ENCODE measurements at places on chromosomes 5 and 9.

GRCh38 chr9:8809741-8810140 is 1010.2 kb upstream of the DMAC1 start:
- peak; percentile 71 for DNase-seq

DNA sequence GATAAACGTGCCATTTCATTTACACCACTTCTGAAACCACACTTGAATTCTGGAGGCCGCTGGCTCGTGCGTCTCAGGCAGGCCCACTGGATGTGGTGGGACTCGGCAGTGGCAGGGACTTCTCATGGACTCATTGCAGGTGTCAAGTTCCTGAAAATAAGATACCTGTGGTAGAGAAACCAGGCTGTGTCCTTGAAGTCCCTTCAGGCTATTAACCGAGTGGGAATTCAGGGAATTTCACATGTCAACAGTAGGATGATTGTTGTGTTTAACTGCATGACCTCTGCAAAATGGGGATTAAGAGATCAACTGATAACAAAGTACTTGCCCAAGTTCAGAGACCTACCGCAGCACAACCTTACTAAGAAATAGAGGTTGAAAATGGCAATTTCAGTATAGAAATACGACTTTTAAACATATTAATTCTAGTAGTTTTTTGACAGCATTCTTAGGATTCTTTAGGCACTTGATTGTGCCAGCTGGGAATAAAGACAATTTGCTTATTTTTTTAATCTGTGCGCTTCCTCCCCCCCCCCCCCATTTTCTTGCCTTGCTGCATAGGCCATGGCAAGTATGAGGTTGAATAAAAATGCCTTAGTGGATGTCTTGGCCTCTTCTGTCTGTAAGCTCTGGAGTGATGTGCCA is 26.8 kb downstream of the TRIP13 start:
- no peak for DNase-seq

DNA sequence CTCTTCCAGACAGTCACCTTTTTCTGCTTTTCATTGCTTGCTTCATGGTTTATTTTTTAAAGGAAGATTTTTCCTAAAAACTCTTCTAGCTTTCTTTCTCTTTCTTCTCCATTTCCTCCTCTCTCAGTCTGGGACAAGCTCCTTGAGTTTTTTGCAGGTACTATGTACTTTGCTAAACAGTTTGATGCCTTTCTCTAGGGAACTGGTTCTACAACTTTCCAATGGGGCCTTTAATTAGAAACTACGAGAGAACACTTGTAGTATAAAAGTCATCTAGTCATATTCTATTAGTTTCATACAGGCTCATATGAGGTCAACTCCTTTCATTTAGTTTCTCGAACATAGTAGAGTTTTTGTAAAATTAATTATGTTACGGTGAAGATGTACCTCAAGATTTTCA is 189.6 kb downstream of the DOCK8 start:
- no peak for DNase-seq

DNA sequence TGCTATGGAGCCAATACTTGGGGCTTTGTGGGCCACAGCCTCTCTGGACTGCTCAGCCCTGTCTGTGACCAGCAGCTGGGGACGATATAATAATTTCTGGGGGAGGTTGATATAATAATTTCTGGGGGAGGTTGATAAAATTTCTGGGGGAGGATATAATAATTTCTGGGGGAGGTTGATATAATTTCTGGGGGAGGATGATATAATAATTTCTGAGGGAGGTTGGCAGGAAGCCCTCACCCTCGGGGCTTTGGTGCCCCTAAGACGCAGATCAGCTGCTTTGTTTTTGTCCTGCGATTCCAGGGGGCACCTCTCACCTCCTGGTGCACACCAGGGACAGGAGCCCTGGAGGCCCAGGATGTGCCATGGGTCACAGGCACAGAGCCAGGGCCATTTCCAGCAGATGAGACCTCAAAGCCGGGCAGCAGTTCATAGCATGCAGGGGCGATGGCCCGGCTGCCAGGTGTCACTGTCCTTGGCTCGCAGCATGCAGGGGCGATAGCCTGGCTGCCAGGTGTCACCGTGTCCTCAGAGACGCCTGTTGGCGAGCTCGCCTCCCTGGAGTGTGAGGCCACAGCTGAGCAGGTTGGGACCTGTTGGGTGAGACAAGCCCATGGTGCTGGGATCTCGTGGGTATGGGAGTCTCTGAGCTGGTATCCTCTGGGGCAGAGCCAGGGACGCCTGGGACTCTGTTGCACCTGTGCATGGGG is 3.8 kb upstream of the TOR4A start:
- peak; percentile 75 for DNase-seq

DNA sequence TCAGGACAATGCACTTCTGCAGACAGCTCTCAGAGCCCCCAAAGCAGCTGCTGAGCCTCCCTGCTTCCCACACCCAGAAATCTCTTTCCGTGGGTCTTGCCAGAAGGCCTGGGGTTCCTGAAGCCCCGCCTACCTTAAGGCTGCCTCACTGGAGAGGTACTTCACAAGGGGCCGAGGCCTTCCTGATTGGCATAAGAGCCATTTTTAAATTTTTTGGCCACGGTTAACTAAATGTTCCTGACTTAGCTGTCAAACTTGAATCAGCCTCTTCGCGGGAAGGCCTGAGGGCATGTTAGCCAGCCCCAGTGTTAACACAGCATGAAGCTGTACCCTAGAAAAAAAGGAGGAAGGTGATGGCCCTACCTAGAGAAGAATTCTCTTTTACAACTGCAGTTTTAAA is 20.7 kb upstream of the EPB41L4B start:
- no peak for DNase-seq

DNA sequence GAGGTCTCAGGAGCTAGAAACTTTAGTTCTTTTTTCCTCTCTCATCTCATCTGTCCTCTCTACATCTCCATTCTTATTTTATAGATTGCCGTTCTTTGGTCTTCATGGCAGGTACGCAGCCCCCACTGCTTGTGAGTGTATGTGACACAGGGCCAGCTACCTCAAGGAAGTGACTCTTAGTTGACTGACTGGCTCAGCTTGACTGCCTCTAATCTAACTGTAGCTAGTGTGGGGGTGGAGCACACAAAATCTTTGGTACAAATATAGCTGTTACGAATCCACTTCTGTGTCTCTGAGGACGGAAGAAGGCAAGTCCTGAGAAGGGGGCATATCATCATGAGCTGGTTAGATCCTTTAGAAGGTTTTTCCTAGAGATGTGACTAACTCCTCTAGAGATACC is 19.8 kb upstream of the SPTAN1 start:
- DNase-seq = no peak

DNA sequence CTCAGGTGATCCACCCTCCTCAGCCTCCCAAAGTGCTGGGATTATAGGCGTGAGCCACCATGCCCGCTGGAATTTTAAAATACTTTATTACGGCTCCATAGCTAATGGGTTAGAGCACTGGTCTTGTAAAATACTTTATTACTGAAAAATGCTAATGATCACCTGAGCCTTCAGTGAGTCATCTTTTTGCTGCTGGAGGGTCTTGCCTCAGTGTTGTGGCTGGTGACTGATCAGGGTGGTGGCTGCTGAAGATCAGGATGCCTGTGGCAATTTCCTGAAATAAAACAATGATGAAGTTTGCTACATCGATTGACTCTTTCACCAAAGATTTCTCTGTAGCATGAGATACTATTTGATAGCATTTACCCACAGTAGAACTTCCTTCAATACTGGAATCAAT is 26.0 kb upstream of the GNE start:
- DNase-seq = no peak

DNA sequence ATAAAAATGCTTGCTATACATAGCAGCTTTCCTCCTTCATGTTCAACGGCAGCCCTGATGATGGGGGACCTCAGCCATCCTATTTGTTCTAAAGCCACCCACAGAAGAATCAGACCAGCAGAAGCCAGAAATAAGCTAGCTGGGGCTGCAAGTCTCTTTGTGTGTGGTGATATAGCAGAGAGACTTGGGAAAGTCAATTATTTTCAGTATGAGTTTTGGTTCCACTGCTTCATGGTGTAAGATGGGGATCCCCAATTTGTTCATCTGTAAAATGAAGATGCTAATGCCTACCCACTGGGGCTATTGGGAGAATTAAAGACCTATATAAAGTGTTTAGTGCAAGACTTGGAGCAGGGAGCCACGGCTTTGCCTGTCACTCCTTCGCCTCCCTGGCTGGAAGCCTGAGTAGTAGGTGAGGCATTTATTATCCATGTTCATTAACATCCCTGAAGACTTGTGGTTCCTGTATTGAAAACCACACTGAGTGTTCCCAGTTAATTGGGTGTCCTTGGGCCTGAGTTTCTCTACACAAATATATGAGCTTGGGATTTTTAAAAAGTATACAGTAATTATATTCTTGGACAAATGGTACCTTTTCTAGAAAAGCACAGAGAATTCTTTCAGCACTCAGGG is 210.1 kb upstream of the SLC24A2 start:
- DNase-seq = no peak

DNA sequence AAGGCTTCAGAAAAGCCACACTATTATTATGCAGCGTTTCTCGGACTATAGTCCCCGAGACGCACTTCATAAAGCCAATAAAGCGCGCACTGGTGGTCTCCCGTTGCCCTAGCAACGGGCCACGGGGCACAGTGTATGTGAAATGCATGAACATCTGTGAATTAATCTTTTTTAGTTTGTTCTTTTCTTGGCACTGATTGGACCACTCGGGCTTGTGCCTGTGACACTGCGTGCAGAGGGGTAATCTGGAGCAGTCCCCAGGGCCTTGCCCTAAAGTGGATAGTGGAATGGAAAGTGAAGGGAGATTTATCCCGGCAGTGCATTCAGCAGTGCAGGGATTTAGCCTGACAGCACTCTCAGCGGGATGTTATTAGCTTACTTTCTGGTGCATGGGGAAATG is 92.1 kb downstream of the TLE4 start:
- peak; percentile 87 for DNase-seq

DNA sequence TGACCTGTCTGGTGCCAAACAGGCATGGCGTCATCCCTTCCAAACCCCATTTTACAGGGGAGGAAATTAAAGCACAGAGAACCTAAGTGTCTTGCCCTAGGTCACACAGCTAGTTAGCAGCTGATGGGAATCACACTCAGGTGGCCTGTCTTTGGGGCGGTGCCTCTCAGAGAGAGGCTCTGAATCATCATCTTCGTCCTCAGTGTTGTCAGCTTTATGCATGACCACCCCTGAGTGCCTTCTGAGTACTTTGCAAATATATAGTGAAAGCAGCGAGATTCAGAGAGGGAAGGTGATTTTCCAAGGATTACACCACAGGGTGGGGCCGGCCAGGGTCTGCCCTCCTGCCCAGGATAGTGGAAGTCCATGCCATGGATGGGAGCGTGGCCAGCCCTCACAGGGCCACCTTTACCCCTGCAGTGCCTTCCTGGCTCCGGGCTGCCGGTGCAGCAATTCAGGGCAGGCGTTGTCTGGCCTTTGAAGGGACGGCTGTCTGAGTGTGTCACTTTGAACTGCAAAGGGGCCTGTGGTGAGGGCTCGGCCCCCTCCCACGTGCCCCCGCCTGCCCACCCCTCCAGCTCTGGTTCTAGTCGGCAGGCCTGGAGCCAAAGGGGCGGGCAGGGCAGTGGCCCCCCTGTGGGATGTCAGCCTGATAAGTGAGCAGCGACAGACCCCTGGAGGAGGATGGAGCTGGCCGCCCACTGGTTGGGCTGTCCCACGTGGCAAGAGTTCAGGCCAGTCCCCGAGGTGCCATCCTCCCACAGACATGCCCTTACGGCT is 16.9 kb downstream of the LMX1B start:
- no peak for DNase-seq

DNA sequence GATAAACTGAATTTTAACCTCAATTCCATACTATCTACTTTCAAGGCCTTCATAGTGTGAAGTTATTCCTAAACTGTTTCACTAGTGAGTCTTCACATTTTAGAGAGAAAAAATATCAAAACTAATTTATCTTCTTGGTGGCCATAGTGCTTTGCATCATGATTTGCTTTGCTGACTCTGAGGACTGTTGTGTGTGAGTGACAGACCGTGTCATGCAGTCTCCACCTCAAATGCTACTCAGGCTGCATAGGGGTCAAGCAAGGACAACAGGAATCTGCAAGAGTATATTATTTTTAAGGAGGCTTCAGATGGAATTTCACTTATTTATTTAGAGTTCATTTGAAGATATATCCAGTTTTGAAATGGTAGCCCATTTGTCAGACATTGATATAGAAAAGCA is 34.5 kb downstream of the MACIR start:
- DNase-seq = no peak

DNA sequence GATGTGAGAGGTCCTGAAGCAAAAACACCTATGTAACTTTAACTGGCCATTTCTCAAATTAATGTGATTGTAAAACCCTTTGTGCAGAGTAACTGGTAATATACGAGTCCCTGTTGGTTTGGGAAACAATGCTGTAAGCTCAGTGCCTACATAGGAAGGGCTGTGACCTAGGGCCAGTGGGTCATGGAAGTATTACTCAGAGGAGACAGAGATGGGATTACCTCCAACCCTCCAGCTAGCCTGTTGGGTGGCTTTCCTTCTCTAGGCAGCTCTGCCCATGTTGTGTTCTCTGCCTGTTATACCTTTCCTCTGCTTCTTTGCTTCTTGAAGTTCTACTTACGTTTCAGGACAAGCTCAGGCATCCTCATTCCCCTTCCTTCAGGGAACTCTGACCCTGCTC is 294.8 kb upstream of the RFX3 start:
- DNase-seq = no peak

DNA sequence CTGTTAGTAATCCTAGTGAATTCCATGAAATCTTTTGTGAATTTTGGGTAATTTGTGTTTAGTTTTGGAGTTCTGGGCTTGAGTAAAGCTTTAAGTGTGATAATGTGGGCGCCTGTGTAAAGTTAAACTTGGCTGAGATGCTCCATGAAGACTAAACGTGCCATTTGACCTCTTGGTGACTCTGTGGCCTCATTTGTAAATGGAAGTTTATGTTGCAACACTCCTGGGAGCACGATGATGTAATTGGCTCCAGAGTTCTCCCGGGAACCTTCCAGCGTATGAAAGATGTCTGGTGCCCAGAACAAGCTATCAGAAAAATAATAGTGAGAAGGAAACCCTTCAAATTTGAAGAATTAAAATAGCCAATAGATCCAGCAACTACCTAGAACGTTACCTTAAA is 981.2 kb downstream of the TLE4 start:
- no peak for DNase-seq

GRCh38 chr9:12846035-12846434 is 71.2 kb downstream of the LURAP1L start:
- no peak for DNase-seq

GRCh38 chr5:7419846-7420245 is 23.9 kb downstream of the ADCY2 start:
- no peak for DNase-seq

DNA sequence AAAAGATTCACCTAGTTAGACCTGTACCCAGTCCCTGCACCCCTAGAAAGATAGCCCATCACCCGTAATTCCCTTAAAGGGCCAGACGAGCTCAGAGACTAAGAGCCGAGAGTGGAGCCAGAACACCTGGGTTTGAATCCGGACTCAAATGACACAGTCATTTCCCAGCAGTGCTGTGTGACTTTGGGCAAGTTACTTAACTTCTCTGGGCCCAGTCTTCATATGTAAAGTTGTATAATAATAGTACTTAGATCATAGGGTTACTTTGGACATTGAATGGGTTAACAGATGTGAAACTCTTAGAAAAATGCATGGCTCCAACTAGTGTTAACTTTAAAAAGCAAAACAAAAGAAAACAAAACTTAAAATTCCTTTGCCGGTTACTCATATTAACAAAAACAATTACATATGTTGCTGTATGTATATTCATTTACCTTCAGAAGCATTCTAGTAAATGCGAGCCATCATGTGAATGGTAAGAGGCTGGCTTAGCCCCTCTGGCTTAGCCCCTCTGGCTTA is 40.4 kb upstream of the RASGRF2 start:
- no peak for DNase-seq

- no peak for DNase-seq
Observed at GRCh38 chr5:159420940-159421339, 90.7 kb upstream of the IL12B start.

Data from NCI-H2171 treated with DMSO at 0.1 percent for 48 hours (cell line).